Lower lobe of right lung (tissue), 2 donors: ENCODE measurements at places on chromosomes 2 and 18.

DNA sequence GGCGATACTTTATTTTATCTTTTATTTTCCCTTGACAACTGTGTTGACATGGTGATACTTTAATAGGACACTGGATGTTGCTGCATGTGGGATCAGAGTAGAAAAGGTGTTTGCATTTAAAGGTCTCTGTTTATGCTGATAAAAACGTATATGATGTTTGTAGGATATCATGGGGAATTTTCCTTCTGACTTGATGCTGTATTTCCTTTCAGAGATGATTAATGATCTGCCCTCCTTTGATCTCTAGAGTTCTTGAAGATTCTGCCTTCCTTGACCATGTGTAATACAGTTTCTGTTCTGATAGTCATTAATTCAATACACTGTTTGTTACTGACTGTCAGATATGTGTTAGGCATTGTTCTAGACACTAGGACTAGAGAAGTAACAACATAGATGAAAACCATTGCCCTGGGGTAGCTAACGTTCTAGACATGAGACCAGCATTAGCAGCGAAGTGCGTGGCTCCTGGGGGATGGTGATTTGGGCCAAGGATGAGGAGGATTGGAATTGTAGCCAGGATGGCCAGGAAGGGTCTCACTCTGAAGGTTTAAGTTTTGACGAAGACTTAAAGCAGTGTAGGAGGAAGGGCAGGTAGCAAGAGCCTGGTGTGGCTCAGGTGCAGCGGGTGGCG lies 2.8 kb downstream of the ATG4B start:
- no peak for DNase-seq

- no peak for DNase-seq
Measured at GRCh38 chr2:160581035-160581434, 87.4 kb upstream of the RBMS1 start.

GRCh38 chr2:16060125-16060935 lies 120.0 kb downstream of the MYCN start:
- DNase-seq, result no peak

DNA sequence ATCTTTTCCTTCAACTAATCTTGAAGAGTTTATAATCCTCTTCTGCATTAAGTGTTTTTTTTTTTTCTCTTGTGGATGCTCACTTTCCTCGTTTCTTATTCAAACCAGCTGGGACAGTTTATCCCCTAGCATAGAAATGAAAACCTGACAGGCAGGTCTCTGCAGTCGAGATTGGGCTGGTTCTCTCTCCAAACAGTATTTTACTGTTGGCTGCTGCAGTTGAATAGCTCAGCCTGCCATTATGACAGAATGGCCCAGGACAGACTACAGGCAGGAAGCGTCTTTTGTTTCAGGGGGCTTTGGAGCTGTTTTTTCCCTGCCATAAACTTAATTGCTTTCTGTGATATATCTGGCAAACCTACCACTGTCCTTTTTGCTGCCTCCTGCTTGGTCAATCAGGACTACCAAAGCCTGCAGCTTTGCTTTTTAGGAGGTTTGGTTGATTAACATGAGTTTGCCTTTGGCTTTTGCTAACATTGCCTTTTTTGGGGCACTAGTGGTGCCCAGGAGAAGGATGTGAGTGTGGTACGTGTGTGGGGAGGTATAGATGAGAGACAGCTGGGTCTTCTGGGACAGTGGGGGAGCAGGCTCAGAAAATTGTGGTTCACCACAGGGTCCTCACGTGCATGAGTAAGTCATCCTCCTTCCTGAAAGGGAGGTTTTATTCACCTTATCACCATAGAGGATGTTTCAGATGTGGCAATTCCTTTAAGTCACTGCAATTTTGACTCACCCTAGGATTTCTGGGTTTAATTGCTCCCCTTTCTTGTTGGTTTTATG lies 128.7 kb downstream of the LYPD6B start:
- DNase-seq, result no peak

DNA sequence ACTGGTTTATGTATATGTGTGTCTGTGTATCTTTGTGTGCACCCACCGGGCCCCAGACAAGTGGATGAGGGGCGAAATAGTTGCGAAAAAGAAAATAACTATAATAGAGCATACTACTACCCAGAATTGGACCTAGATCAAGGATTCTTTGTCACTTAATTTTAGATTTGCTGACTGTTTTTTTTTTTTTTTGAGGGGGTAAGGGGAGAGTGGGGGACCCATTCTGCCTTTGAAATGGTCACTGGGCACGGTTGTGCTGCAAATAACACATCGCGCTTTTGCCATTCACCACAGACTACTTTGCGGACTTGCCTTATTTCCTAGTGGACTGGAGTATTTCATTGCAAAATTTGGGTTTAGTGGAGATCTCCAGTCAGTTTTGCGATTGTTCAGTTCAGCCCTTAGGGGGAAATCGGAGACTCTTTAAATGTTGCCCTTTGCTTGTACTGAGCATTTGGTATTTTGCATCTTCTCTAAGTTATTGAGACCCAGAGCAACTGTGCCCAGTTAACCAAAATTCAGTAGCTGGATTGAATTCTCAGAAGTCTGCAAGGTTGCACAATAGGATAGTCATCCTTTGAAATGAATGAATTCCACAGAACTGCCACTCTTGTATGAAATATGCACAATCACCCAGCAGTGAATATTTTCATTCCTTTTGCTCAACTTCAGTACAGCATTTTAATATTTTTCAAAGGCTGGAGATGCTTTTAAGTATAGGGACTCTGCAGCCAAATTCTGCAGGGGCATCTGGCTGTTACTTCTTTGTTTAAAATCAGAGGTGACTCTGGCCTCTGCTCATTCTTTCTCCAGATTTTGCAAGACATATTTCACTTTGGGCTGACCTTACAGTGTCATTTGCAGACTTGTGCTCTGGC lies 2.9 kb downstream of the TRIB2 start:
- DNase-seq, result no peak

GRCh38 chr2:86234563-86235131 lies 35.4 kb downstream of the MRPL35 start:
- no peak for DNase-seq

GRCh38 chr2:111675419-111676194 lies 208.4 kb downstream of the ANAPC1 start:
- DNase-seq, result no peak

DNA sequence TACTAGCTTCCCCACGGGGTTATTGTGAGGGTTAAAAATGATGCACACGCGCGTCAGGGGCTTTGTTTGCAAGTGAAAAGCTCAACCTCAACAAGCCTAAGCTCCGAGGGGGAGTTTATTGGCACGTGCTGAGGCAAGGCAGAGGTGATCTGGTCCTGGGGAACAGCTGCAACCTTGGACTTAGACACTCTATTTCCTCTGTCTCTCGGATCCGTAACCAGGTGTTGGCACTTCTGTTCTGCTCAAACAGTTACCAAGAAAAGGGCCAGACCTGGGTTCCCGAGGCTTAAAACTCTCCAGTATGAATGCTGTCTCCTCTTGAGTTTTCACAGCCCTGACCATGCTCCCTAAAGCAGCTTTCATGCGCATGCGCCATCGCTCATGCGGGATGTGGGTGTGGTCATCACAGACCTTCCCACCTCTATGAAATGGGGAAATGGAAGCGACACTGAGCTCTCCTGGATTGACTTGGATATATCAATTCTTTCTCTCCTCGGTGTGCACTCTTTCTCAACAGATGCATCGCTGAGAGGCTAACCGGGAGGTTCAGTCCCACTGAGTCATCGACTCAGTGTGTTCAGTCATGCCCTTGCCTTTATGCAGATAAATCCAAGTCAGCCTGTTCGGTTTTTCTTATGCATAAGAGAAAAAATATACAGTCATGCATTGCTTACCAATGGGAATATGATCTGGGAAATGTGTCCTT lies 19.9 kb upstream of the RAB31 start:
- no peak for DNase-seq

- DNase-seq, result no peak
Measured at GRCh38 chr2:64700133-64700809, 46.6 kb upstream of the SERTAD2 start.

- DNase-seq, result no peak
Measured at GRCh38 chr2:237911363-237912017, 52.1 kb downstream of the RAMP1 start.

DNA sequence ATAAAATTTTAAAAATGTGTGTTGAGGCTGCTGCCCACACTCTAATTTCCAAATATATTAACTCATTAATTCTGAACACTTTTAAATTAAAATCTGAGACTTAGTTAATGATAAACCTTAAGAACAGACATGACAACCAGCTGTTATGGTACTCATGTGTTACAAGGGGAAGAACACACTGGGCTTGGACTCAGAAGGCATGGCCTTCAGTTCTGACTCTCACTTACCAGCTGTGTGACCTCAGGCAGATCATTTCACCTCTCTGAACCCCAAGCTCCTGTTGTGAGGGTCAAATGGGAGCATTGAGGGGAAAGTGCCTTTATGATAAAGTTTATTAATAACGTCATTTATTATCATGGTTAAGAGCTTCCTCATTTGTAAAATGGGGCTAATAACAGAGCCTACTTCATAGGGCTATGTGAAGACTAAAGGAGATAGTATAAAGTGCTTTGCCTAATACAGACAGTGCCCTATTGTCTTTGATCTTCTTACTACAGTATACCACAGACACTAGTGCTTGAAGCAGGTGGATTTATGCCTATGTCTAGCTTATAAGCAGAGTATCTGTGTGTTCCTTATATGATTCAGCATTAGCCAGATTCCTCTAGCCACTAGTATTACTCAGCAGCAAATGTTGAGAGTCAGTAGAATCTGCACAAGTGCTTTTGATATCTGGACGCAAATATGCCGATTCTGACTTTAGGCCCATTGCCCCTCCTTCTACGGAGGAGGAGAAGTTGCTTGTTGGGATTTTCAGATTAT lies 99.6 kb downstream of the SGPP2 start:
- DNase-seq, result no peak

DNA sequence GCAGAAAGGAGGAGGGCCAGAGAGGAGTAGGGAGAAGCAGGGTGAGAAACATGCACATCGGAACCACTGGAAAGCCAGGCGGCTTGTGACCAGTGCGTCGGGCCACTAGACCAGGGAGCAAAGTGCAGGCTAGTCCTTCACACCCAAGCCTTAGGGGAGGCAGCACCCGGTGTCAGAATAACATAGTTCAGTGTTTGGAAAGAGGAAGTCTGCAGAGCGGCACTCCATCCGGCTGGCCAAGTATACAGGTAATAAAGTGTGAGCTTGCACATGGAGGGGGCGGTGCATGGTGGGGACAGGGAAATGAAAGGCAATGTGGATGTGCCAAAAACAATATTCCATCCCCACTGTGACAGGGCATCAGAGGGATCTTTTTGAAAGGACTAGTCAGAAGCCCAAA lies 69.7 kb downstream of the ZNF521 start:
- peak; percentile 50 for DNase-seq

DNA sequence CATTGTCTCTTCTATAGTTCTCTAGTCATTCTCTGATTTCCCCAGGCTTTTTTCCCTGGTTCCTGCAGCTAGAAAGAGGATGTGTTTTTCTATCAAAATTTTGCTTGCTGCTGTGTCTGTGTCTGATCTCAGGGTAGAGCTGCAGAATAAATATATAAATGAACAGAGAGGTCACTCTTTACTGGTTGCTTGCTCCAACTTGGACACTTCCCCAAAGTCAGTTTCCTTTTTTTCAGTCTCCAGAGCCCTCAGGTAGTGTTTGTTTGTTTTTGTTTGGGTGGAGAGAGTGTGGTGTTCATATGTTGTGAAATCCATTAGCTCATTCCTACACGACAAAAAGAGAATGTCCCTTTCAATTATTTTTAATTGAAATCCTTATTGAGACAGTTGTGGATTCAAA lies 85.8 kb downstream of the CERS6 start:
- no peak for DNase-seq

- no peak for DNase-seq
Measured at GRCh38 chr18:36522509-36522908, 225.0 kb downstream of the FHOD3 start.

DNA sequence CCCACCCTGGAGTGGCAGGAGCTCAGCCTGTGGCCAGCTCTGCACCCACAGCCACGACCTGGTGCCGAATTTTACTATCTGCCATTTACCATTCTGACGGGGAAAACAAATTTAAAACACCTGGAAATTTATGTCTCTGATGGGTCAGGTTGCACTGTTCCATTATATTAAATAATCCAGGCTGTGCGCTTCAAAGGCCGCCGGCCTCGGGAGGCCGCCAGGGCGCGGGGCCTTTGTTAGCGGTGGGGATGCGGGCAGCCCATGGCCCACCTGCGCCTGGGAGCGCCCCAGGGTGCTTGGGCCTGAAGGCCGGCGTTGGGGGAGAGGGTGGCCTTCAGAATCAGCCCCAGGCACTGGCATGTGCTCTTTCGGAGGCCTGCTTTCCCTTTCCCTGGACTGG lies 276.9 kb downstream of the SRBD1 start:
- no peak for DNase-seq

GRCh38 chr2:150508497-150509137 lies 21.1 kb upstream of the RND3 start:
- DNase-seq, result no peak

- DNase-seq, result no peak
Measured at GRCh38 chr2:207275779-207276178, 110.0 kb upstream of the KLF7 start.

- DNase-seq, result no peak
Measured at GRCh38 chr18:48320639-48320945, 88.6 kb downstream of the ZBTB7C start.

DNA sequence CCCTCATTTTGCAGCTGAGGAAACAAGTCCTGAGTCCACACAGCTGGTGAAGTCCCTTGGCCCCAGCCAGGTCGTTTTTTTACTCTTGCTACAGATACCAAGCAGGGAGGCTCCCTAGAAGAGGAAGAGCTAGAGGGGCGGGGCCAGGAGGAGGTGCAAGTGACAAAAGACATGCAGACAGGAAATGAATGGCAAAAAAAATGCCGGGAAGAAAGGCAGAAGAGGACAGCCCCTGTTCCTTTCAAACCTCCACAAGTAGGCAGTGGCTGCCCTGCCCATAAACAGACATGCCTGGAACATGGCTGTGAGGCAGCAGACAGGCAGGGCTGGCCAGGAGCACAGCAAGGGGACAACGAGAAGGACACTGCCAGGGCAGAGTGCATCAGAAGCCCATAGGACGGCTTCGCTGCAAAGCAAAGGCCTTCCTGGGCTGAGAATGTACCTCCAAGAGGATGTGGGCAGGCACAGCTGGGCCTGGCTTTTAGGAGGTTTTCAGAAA lies 108.7 kb downstream of the ZBTB7C start:
- peak; percentile 72 for DNase-seq

GRCh38 chr2:81550277-81550676 lies 1245.7 kb upstream of the LRRTM1 start:
- no peak for DNase-seq

- no peak for DNase-seq
Measured at GRCh38 chr2:204645018-204645773, 99.9 kb downstream of the PARD3B start.
